Activated CD8-positive, alpha-beta T cell treated with anti-CD3 and anti-CD28 coated beads for 36 hours (primary cell): ENCODE measurements at places on chromosomes 11 and 22.
A peak's percentile ranks its signal among the peaks of the same experiment; 100 is the strongest.

GRCh38 chr11:47426062-47426956 lies at the start of gene PSMC3:
Gene PSMC3 (minus strand): TSS chr11:47426439. CDS start chr11:47426279, 160 bp downstream.
- DNase-seq, result peak; percentile 99

DNA sequence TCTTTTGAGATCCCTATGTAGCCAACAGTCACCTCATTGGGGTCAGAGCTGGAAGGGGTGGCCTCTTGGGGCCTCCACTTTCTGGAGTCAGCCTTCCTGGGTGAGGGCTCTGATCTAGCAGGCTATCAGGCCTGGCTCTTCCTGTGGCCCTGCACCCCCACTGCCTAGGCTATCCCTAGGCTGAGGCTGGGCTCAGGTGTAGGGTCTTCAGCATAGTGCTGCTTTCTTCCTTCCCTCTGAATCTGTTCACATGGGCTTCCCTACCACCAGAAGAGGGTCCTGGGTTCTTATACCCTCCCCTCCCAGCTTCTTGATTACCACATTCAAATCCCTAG lies 456 bp upstream of the SPI1 start:
- DNase-seq, result no peak

DNA sequence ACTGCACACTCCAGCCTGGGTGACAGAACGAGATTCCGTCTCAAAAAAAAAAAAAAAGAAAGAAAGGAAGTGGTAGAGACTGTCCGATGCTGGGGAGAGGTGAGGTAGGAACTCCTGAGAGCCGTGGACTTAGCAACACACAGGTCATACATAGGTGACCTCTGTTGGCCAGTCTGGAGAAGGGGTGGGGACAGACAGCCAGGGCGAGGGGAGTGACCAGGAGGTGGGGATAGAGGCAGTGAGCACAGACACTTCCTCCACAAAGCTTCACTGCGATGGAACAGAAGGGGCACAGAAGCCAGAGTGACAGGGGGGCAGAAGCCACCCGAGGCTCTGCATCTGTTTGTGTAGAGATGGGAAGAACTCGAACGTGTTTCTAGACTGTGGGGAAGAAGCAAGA lies 47.1 kb downstream of the MYH9 start:
- no peak for DNase-seq

DNA sequence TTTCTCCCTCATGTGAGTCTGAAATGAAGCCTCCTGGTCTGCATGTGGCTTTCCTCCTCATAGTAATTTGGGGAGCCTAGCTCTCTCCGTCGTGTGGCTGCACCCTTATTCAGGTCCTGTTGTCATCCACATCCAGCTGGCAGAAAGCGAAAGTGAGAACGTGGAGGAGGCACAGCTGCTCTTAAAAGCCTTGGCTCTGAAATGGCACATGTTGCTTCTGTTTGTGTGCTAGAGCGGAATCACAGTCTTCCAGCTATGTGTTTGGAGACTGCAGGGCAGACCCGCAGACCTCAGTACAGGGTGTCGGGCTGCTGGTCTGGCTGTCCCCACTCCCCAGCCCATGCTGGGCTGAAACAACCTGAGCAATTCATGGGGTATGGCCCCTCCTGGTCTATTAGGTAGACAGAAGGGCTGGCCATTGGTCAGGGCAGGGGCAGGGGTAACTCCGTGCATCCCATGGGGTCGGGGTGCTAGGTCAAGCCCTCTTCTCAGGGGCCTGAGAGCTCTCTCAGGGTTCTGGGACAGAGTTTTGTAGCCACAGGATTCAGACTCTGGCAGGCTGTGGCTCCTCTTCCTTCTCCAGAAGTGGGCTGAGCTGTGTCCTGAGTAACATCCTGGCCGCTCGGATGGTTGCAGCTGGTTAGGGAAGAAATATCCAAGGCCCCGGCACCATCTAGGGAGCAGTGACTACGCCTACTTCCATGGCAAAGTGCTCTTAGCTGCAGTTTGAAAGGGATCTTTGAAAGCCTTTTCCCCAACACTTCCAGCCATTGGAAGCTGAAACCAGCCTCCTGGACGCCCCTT lies 50.6 kb downstream of the C11orf96 start:
- DNase-seq, result peak; percentile 6

DNA sequence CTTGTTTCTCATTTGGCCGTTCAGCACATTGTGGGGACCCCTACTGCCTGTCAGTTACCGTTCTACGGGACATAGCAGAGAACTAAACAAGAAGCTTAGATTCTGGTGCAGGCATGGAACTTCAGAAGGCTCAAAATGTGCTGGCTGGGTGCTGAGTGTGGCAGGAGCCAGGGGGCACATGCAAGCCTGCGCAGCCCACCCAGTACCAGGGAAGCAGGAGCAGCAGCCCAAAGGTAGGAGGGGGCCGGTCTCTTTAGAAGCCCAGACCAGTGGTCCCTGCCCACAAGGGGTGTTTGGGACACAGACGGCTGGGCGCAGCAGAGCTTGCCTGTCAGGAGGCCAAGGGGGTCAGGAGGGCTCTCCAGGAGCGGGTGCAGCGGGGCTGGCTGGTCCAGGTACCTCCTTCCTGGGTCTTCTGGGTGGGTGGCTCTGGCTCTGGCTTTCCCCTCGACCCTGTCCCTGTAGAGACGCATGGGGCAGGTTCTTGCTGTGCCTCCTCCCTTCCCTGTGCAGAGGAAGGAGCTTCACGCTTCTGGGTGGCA lies 2.2 kb downstream of the PTDSS2 start:
- DNase-seq, result no peak

GRCh38 chr22:48431014-48431413 lies 1396.7 kb downstream of the BRD1 start:
- DNase-seq, result no peak

GRCh38 chr11:34478845-34479663 lies 34.5 kb downstream of the ELF5 start:
- no peak for DNase-seq

DNA sequence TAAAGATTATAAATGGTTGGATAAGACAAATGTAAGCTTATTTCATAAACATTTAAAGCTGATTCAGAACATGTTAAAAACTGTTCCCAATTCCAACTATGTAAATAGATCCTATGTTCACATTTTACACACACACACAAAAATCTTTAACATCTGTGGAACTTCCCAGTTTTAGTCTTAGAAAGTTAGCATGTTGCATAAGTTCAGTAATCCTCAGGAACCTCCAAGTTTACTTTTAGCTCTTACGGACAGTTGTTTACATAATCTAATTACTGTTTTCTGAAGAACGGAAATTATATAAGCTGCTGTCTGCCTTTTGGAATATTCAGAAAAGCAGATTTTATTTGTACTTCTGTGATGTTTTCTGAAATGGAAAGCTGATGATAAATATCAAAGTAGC lies 53.3 kb downstream of the PANX1 start:
- DNase-seq, result no peak

DNA sequence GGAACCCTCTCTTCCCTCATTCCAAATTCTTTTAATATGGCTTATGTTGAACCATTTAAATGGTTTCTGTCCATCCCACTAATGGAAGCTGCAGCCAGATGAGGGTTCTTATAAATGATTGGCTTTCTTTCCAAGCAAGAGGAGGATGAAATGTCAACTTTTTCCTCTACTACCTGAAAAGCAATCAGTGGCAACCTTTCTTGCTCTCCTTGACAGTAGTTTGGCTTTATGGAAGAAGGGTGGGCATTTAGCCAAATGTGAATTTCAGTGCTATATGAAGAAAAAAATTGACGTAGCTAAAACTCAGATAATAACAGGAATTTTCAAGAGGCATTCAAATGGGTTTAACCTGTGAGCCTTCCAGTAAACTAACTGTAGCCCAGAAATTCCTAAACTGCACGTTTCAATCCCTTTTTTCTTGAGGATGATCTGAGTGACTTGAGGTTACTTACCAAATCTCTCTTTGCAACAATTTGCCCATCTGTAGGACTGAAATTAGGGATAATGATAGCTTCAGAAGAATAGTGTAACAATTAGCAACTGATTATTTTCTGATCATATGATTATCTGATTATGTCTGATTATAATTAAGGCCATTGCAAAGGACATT lies 90.9 kb downstream of the EXT2 start:
- no peak for DNase-seq

GRCh38 chr11:13304655-13305335 lies 27.2 kb downstream of the BMAL1 start:
- no peak for DNase-seq

- no peak for DNase-seq
Measured at GRCh38 chr11:45732343-45732742, 66.9 kb upstream of the CHST1 start.

- peak; percentile 65 for DNase-seq
Measured at GRCh38 chr11:61004180-61004611, 32.7 kb downstream of the CD6 start.

- no peak for DNase-seq
Measured at GRCh38 chr11:1083621-1084551, 9.2 kb downstream of the MUC2 start.

GRCh38 chr11:19721176-19721575 lies 8.5 kb downstream of the NAV2 start:
- DNase-seq, result no peak

DNA sequence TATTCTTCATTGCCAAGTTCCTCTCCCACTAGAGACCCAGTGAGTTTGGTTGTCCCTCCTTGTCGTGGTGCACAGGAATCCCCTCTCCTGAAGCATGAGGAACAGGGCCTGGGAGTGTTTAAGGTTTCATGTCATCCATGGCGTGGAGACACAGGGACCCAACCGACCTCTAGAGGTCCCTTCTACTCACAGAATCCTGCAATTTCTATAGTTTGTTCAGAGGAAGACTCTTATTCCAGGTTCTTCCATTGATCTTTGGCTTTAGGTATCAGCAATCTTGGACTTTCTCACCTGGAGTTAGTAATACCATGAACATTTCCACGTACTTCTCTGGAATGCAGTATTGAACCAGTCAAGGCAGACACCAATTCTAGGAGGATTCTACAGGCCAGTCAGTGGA lies 548.2 kb downstream of the NTM start:
- no peak for DNase-seq

GRCh38 chr22:19035474-19036228 lies 86.6 kb downstream of the DGCR2 start:
- DNase-seq, result no peak

DNA sequence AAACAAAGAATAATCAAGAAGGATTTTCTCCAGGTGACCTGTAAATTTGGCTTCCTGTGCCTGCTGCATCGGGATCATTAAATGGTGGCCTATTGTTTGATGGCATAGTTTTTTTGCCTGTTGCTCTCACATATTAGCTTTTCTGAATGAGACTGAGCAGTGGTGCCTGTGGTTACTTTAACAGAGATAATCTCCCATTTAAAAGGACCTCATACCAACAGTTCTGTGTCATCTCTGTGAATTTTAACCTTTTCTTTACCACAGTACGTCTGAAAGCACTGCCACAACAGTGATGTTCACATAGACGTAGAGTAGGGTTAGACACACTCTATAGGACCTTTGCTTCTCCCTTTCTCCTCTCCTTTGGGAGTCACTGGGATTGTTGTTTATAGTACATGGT lies 22.9 kb upstream of the RCE1 start:
- no peak for DNase-seq

DNA sequence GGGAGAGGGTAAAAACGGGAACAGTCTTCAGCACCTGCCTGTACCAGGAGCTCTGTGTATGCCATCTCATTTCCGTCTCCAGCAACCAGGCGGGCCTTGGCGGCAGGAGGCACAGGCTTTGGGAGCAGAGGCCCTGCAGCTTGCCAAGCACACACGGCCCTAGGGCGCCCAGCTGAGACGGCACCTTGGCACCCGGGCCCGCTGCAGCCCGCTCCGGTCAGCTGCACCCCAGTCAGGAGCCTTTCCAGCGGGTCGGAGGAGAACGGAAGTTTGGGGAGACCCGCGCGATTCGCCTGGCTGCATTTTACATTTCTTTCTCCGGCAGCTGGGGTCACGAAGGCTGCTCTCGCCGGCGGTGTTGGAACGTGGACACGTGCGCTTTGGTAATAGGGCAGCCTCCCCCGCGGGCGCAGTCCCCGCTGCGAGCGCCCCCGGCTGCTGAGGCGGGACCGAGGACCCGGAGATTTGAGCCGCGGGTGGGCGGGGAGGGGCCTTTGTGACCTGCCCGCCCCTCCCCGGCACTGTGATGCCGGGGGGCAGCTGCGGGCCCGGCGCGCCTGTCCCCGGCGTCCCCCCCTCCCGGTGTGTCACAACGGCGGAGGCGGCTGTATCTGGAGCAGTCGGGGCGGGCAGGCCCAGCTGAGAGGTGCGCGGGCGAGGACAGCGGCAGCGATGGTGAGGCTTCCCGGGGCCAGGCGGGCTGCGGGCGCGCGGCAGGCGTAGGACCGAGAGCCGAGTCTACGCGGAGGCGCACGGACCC lies at the start of gene TUBA8:
TSS of gene TUBA8 (plus strand) at position 616 of the 760 bp plus-strand sequence. CDS start at position 673, 57 bp downstream.
- peak; percentile 61 for DNase-seq

DNA sequence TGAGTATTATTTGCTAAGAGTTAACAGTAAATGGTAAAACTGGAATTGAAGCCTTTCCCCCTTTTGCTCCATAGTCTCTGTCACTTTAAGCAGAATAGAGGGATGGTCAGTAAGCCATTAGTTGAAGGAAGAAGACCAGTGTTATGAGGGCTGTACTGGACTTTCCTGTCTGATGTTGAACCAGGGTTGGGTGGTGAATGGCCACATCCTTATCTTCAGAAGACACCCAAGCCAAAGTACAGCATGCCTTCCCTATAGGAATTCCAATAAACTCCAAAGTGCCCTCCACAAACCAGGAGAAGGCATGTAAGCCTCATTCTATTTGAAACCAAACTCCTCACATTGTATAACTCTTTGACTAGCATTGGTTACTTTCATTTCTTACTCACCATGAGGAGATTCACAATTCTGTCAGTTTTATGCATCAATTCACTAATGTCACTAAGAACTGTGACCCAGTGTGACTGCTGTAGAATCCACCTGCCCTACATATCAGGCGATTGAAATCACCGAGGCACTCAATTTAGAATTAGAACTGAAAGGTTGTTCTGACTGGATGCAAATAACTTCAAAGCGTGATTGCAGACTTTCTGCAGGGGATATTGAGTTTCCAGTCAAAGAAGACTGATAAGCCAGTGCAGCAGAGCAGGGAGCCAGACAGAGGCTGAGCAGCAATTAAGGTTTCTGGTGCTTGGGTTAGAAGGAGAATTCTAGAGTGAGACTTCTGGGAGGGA lies 107.1 kb upstream of the DDI1 start:
- no peak for DNase-seq

DNA sequence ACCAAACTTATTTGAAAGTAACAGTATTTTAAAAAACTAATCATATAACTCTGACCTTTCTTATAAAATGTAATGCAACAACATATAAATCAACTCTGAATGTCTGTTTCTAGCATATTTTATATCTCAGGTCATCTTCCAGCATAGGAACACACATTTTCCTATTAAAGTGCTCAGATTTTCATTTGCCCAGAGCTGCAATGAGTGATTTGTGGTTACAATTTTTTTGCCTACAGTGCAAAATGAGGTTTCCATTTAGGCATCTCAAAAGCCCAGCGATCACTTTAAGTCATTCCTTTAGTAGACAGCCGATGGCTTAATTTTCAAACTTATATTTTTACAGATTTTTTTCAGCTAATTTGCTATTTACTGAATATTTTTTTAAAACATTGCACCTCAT lies 1.0 kb downstream of the LYVE1 start:
- no peak for DNase-seq

- DNase-seq, result no peak
Measured at GRCh38 chr22:22746963-22747933, 102.8 kb downstream of the GGTLC2 start.
